Glomerular endothelial cell (primary cell): ENCODE measurements at places on chromosomes 5 and 9. TPM values are rescaled to one million over a fixed set of nuclear protein-coding genes. Genes with fewer than 3 reads are reported as not detected.
A peak's percentile ranks its signal among the peaks of the same experiment; 100 is the strongest.

GRCh38 chr9:11320989-11321388 lies 708.2 kb upstream of the PTPRD start:
- no peak for DNase-seq

DNA sequence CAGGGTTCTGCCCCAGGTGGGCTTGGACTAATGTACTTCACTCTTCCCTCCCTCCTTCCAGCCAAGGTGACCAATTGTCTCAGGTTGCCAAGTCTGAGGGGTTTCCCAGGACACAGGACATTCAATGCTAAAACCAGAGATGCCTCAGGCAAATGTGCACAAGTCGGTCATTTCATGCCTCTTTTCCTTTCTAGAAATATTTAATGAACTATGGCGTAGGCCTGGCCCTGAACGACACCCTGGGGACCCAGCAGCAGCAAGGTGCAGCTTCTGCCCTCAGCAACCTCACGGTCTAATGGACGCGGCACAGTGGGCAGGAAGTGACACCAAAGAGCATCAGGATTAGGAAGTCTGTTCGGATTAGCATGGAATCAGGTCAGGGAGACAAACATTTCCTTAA lies 148.1 kb downstream of the MTX3 start:
- DNase-seq = no peak

DNA sequence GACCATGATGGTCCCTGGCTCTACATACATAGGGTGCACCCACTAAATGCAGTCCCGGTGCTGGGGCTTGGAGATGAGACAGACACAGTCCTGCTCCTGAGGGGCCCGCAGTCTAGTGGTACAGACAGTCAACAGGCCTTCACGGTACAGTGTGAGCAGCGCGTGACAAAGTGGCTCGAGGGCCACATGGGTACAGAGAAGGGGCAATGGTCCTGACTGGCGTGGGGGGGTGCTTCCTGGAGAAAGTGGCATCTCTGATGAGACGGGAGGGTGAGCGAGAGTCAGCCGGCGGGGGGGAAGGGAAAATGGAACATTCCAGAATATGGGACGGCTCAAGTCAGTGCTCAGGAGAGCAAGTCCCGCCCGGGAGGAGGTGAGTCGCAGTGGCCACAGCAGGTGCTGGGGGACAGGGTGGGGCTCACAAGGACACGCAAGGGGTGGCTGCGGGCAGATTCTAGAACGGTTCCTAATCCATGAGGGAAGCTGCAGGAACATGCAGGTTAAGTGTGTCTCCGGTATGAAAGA lies 38.0 kb downstream of the WHRN start:
- DNase-seq = no peak

GRCh38 chr9:14515571-14516198 lies 177.5 kb downstream of the ZDHHC21 start:
- no peak for DNase-seq

DNA sequence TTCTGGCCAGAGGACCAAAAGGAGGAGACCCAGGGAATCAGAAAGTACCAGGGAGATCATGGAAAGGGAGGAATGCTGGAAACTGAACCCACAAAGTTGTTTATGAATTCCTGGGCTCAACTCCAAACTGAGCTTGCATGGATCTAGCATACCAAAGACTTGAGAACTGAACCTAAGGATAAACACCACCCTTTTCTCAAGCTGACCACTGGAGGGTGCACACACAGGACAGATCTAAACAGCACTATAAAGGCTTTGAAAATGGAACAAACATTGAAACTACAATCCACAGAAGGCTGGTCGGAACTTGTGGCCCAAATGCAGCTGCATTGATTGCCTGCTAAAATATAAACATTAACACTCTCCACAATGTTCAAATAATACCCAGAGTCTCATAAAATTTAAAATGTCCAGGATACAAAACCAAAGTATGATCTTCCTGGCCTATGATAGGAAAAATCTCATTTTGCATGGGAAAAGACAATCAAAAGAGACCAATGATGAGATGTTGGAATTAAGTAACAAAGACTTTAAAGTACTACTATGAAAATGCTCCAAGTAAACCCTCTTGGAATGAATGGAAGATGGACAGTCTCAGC lies 15.6 kb upstream of the IRF1 start:
- DNase-seq = peak; percentile 39

DNA sequence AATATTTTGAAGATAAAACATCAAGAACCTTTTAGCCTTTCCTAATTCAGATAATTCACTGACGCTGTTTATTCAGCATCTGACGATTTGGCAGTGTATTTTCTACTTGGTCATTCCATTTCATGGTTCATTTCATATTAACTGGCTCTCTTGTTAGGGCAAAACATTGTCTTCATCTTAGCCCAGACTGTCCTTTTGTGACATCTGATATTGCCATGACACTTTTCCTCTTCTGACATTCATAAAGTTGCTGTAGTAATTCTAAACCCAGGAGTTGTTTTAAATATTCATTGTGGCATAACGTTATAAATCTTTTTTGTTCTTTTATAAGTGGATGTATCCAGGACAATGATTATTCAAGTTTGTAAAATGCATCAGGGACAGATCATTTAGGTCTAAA lies 1.8 kb downstream of the SCAMP1 start:
- no peak for DNase-seq

- DNase-seq = no peak
Observed at GRCh38 chr5:66249920-66250319, 105.8 kb downstream of the SREK1 start.

GRCh38 chr9:83503866-83504265 lies 34.3 kb downstream of the FRMD3 start:
- no peak for DNase-seq

DNA sequence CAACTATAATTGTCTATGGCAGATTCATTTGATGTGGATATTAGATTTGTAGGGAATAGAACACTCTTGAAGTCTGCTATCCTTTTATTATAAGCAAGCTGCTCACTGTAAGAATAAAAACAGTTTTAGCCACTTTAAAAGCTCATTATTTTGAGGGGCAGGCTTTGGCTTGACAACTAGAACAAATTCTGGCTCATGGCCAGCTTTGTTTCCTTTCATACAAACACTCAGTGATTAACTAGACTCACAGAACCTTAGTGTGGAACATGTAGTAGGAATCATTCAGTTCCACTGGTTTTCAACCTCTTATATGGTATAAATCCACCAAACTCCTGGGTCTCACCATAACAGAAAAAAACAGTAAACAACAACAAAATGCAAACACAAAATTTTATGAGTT lies 27.4 kb upstream of the CEP120 start:
- DNase-seq = no peak

DNA sequence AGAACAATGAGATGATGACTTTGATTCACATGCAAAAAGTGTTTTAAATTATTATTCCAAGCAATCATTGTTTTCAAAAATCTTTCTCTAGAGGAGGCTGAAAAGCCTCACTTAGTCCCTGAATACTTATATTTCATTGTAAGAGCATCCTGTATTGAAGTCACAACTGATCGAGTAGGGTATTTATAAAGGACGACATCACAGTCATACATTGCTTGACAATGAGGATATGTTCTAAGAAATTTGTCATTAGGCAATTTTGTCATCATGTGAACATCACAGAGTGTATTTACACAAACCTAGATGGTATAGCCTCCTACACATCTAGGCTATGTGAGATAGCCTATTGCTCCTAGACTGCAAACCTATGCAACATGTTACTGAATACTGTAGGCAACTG lies 510.4 kb upstream of the RGMB start:
- DNase-seq = no peak

GRCh38 chr9:76302543-76302942 lies 91.7 kb downstream of the RFK start:
- no peak for DNase-seq

DNA sequence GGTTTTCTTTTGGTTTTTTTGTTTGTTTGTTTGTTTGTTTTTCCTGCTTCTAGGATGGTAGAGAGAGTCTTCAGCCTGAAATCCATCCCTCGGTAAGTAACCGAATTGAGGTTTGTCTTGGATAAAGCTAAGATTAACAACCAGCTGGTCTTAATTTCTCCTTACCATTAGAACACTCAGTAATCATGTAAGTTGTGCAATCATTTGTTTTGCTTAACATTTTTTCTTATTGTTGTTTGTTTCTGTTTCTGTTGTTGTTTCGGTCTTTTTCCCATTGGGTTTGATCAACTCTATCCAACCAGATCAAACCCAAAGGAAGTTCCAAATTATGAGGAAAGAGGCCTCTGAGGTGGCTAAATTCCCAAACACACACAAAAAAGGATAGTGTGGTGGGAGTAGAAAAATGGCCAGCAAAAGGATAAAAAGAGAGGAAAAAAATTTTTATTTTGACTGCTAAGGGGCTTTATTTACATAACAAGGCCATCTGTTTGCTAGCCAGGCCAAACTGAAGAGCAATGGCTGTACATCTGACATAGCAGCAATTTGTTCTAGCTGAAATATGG lies 49.6 kb upstream of the ANKRD31 start:
- DNase-seq = no peak

DNA sequence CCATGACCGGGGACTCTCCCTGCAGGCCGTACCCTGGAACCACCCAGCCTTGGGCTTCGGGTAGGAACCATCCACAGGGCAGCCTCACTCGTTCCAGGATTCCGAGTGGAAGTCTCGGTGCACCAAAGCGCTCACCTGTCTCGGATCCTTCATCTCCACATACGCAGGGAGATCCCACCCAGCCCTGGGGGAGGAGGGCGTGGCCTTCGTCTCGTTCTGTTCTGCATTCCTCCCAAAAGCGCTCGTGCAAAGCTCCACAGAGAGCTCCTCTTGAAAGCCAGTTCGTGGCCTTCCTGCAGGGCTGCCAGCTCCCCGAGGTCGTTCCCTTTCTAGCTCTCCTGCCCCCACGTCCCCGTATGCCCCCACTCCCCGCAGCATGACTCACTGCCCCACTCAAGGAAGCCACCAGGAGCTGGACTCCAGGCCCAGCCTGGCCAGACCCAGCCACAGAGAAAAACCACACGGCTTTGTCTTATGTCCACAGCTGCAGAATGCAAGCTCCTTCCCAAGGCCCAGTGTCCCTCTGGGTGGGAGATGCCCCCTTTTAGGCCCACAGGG lies 65.0 kb upstream of the SARDH start:
- no peak for DNase-seq

DNA sequence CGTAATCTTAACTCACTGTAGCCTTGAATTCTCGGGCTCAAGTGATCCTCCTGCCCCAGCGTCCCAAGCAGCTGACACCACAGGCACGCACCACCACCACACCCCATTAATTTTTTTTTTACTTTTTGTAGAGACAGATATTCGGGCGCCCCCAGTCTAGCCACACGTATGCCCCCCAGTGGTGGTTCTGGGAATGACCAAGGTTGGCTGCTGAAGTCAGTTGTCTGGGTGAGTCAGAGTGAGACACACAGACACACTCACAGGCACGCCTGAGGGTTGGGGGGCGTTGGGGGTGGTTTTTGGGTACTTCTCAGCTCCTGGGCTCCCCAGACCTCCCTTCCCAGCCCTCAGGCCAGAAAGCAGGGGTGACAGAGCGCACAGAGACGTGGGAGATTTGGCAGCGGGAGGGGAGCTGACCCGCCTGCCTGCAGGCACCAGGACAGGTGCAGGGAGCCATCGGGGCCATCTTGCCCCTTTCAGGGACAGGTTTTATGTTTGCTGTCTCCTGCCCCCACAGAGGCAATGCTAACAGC lies 4.2 kb upstream of the ENTPD8 start:
- no peak for DNase-seq

GRCh38 chr5:56077796-56078233 lies 83.1 kb upstream of the IL6ST start:
- no peak for DNase-seq

DNA sequence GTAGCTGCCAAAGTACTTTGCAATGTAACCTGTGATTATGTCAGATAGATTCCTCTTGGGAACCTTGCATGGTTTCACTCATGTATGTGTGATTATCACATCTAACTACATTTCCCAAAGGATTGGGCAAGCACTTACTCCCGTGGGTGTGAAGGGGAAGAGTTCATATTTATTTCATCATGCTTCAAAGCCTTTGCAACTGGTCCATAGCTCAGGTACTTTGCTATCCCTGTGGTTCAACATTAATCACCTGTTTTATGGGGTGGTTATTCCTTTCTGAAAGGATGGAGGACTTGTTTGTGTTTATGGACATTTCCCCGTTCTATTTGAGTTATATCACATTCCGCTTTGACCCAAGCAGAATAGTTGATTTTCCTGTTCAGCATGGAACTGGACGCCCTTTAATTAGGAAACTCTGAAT lies 13.6 kb upstream of the ERMP1 start:
- DNase-seq = no peak

DNA sequence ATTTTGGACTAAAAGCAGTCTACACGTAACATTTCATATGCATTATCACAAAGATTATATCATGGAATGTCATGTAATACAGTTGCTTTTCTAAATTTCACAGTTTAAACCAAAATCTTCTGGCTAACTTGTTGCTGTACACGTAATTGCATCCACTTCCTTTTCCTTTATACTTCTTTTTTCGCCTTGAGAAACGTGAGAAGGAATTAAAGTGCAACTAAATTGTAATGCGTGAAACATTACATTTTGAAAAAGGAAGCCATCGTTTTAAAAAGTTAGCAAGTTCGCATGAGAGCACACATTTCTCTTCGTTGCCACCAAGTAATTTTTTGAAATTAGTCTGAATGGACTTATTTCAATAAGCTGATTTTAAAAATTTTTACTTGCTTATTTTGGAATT lies 80.0 kb downstream of the MEGF10 start:
- no peak for DNase-seq

Gene PCDHGB1
- 0.82 and 2.3 TPM in 2 replicates for total RNA-seq

Gene FOXD4L6
- not detected in 2 replicates for total RNA-seq

Gene CARTPT
- total RNA-seq = not detected in 2 replicates

Gene PCDHB6
- 0.05 and 0.06 TPM in 2 replicates for total RNA-seq

Gene PHF24
- total RNA-seq = 0.06 TPM in 1 of 2 replicates, not detected in the other

Gene CFAP90
- 0.99 TPM in 1 of 2 replicates, not detected in the other for total RNA-seq

Gene NUTM2G
- not detected in 2 replicates for total RNA-seq

Gene ACOT12
- total RNA-seq = not detected in 2 replicates

Gene ENTREP1
- 5.7 and 11.8 TPM in 2 replicates for total RNA-seq
